ENCODE measurements at places on chromosomes 2 and 18.

DNA sequence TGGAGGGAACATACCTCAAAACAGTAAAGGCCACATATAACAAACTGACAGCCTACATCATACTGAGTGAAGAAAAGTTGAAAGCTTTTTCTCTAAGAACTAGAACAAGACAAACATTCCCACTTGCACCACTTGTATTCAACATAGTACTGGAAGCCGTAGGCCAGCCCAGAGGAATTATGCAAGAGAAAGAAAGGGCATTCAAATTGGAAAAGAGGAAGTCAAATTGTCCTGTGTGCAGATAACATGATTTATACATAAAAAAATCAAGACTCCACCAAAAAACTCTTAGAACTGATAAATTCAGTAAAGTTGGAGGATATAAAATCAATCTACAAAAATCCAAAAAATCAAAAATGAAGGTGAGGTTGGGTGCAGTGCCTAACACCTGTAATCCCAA lies 8.0 kb upstream of the KDM3A start:
- no peak for DNase-seq

- no peak for DNase-seq
Observed at GRCh38 chr2:2892378-2892777, 485.2 kb downstream of the EIPR1 start.

- no peak for DNase-seq
Observed at GRCh38 chr2:178152033-178152432, 39.8 kb downstream of the RBM45 start.

- DNase-seq, result no peak
Observed at GRCh38 chr2:226611196-226611943, 188.2 kb downstream of the IRS1 start.

GRCh38 chr2:181814057-181814491 lies 77.5 kb upstream of the ITPRID2 start:
- DNase-seq, result no peak

GRCh38 chr2:237996021-237996593 lies 29.3 kb downstream of the UBE2F start:
- DNase-seq, result no peak

DNA sequence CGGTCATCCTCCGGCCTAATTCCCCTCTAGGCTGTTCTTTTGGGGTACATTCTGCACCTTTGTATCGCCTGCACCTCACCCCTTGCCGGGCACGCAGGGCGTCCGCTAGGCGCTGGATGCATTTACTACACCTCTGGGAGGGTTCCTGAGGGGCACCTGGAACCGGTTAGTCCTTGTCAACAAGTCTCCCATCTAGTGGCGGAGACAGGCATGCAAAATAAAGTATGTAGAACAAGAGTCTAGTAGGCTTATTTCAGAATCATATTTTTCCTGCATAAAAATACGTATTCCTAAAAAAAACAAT lies 705 bp upstream of the TEX261 start:
- DNase-seq, result peak; percentile 63

GRCh38 chr18:53101536-53102105 lies 761.6 kb downstream of the DCC start:
- no peak for DNase-seq

DNA sequence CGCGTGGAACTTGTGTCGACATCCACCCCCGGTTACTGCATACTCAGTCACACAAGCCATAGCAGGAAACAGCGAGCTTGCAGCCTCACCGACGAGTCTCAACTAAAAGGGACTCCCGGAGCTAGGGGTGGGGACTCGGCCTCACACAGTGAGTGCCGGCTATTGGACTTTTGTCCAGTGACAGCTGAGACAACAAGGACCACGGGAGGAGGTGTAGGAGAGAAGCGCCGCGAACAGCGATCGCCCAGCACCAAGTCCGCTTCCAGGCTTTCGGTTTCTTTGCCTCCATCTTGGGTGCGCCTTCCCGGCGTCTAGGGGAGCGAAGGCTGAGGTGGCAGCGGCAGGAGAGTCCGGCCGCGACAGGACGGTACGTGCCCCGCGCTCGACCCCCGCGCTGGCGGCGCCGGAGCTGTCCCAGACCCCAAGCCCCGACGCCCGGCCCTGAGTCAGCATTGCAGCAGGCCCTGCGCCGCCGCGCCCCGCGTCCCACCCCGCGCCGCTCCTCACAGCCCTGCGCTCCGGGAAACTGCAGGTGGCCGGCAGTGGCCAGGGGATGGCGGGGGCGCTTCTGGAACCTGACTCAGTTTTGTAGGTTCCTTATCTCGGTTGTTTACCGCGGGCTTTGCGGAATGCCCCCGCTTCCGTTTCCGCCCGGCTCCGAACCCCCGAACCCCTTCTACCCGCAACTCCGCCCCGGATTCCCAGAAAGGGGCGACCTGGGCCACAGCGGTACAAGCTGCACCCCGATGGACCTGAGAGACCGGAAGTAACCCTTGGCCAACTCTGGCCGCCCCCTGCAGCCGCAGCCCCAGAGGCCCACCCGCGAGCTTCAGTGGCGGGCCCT lies at the start of gene CFLAR:
Gene CFLAR, plus strand, starts transcription at position 50 of the 844 bp plus-strand sequence. CDS start 13,702 bp downstream, outside the sequence.
- DNase-seq, result no peak

DNA sequence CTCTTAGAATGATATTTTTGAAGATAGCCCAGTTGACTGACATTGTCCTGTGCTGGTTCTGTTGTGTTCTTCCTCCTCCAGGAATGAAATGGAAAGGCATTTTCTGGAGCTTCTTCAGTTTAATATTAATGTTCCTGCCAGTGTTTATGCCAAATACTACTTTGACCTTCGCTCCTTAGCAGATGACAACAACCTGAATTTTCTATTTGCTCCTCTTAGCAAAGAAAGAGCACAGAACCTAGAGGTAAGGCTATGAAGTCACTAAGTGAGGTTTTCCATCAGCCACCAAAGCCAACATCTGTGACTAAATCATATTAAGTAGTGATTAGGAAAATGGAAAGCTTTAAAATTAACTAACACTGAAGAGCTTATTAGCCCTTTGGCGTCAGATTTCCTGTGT lies 18.8 kb downstream of the FZD5 start:
- DNase-seq, result no peak
